ENCODE measurements at places on chromosomes 16 and 17. TPM values are rescaled to one million over a fixed set of nuclear protein-coding genes. Genes with fewer than 3 reads are reported as not detected.

DNA sequence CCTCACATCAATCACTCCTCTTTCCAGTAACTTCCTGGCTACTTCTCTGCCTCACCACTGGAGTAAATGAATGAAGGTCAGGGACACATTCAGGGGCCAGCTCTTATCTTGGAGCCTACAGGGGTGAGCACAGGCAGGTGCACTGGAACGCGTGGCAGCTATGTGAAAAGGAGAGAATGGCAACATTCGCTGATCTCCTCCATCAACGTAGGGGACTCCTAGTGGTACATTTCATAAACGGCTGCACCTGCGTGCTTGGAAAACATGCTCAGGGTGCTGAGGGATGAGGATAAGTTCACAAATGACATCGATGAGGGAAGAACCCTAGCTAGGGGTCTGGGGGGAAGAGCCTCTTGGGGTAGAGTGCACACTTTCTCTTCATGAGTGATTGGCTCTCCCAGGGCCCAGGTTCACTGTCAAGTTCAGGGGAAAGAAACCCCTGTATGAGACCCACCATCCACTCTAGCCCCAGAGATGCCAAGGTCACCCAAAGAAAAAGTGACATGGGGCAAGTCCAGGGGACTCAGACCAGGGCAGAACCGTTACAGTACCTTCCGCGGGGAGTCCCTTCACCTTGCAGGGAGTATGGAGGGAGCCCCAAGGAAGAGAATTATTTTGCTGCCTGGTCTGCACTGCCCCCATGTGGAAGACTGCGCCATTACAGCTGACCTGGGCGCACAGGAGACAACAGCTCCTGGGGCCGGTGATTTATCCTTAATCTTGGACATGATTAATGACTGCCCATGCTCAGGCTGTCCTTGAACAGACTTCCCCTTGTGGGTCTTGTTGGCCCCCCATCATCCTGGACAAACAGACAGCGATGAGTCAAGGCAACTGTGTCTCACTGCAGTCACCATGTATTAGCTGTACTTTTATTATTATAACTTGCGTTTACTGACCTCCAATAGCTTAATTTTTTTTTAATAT is 30.1 kb downstream of the VAC14 start:
- no peaks in the 10 kb centered on the region for H3K27me3 ChIP-seq
- H3K4me3 ChIP-seq = no peak overlapping the region
- H3K27ac ChIP-seq = no peak overlapping the region
- peaks cover 2% of the 10 kb centered on the region for H3K4me1 ChIP-seq

DNA sequence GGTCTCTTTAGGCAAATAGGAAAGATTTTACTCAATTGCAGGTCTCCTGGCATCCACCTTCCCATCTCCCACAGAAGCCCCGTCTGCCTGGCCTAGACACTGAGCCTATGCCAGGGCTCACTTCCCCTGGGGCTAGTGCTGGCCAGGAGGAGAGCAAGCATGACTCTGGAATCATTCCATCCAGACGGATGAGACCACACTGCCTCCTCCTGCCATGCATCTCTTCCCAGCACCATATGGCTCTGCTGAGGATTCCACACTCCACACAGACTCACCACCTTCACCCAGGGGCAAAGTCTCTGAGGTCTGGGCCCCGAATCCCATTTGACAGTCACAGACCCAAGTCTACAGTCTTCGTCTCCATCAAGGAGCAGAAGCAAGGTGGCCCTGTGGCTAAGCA is 346.5 kb downstream of the C16orf95 start:
- H3K27ac ChIP-seq = no peak overlapping the region
- no peaks in the 10 kb centered on the region for H3K36me3 ChIP-seq
- H3K4me3 ChIP-seq = no peak overlapping the region
- no peak for DNase-seq

DNA sequence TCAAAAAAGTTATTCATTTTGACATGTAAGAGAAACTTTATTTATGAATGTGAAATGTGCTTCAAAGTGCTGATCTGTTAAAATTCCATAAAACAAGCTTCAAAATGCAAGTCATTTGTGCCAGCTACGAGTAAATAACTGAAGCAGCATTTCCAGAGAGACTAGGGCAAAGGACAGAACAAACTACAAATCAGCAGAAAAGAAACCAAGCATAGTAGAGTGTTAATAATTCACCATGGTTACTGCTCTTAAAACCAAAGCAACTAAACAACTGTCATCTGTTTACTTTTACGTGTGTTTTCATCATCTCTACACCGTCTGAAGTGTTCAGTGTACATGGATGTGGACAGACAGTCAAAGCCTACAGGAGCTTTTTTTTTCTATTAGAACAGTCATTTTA is 1.6 kb upstream of the ASPA start:
- DNase-seq = no peak
- no peak overlapping the region for H3K4me3 ChIP-seq
- peaks cover 4% of the 10 kb centered on the region for H3K36me3 ChIP-seq
- peaks cover 4% of the 10 kb centered on the region for H3K4me1 ChIP-seq

- H3K4me3 ChIP-seq = peak overlapping the region; percentile 71
- DNase-seq = no peak
- peaks cover 30% of the 10 kb centered on the region for H3K4me1 ChIP-seq
- H3K27me3 ChIP-seq = peaks cover 63% of the 10 kb centered on the region
- peaks cover 5% of the 10 kb centered on the region for H3K36me3 ChIP-seq
- peak overlapping the region; percentile 93 for H3K27ac ChIP-seq
These were observed 3.5 kb downstream of the TBX2 start for GRCh38 chr17:61402978-61403800.

GRCh38 chr16:69566981-69567680 is 1.4 kb downstream of the NFAT5 start:
- peaks cover 35% of the 10 kb centered on the region for H3K4me1 ChIP-seq
- peak overlapping the region; percentile 99 for H3K27ac ChIP-seq
- H3K36me3 ChIP-seq = peaks cover 4% of the 10 kb centered on the region
- DNase-seq = no peak
- no peaks in the 10 kb centered on the region for H3K27me3 ChIP-seq

Gene MAP2K6
- total RNA-seq = 21.2 TPM

GRCh38 chr17:61511480-61512182 is 59.4 kb downstream of the TBX4 start:
- no peak overlapping the region for H3K4me3 ChIP-seq
- H3K36me3 ChIP-seq = no peaks in the 10 kb centered on the region
- H3K4me1 ChIP-seq = peaks cover 2% of the 10 kb centered on the region
- H3K27ac ChIP-seq = no peak overlapping the region

GRCh38 chr16:595094-595528 is 5.2 kb downstream of the RAB40C start:
- H3K27me3 ChIP-seq = no peaks in the 10 kb centered on the region
- H3K4me3 ChIP-seq = no peak overlapping the region
- DNase-seq = no peak

Gene KRTAP16-1
- 0.34 TPM for total RNA-seq

- H3K36me3 ChIP-seq = no peaks in the 10 kb centered on the region
- DNase-seq = no peak
- peaks cover 3% of the 10 kb centered on the region for H3K4me1 ChIP-seq
- no peak overlapping the region for H3K4me3 ChIP-seq
- H3K27me3 ChIP-seq = no peaks in the 10 kb centered on the region
These were observed 9.7 kb downstream of the GAA start for GRCh38 chr17:80110927-80111701.

DNA sequence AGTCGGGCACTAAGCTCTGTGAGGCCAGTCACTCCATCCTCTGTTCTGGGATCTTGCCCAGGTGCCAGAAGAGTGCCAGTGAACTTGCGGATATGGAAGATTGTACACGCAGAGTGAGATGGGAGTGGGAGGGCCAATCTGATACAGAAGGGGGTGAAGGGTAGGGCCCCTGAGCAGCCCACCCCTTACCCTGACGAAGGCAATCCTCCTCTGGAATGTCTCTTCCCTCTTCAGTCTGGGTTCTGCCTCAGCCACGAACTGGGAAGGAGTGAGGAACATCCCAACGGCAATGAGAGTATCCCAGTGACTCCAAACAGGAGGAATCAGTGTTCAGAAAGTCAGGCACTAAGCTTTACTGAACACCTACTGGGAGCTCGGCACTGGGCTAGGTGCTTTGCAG is 11.9 kb upstream of the PIK3R6 start:
- no peak for DNase-seq
- no peaks in the 10 kb centered on the region for H3K27me3 ChIP-seq

Gene RGS9
- 1.7 TPM for total RNA-seq

- peaks cover 25% of the 10 kb centered on the region for H3K27me3 ChIP-seq
- no peak for DNase-seq
- no peak overlapping the region for H3K27ac ChIP-seq
- no peaks in the 10 kb centered on the region for H3K36me3 ChIP-seq
- peaks cover 3% of the 10 kb centered on the region for H3K4me1 ChIP-seq
These were observed 4.1 kb upstream of the SSTR5 start for GRCh38 chr16:1068451-1068850.

Gene SPECC1
- 10.3 TPM for total RNA-seq

DNA sequence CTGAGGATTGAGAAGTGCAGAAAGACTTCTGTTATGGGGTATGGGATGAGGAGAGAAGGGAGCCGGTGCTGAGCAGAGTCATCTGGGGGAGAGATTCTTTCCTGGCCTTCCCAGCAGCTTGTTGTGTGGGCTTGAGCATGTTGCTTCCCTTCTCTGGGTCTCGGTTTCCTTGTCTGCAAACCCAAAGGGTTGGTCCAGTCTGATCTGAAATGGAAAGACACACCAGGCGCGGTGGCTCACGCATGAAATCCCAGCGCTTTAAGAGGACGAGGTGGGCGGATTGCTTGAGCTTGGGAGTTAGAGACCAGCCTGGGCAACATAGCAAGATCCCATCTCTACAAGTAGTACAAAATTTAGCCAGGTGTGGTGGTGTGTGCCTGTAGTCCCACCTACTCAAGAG is 6.0 kb downstream of the SOCS3 start:
- H3K27me3 ChIP-seq = no peaks in the 10 kb centered on the region
- peaks cover 45% of the 10 kb centered on the region for H3K4me1 ChIP-seq
- DNase-seq = no peak
- H3K4me3 ChIP-seq = peak overlapping the region; percentile 88
- H3K27ac ChIP-seq = peak overlapping the region; percentile 99
- H3K36me3 ChIP-seq = no peaks in the 10 kb centered on the region

DNA sequence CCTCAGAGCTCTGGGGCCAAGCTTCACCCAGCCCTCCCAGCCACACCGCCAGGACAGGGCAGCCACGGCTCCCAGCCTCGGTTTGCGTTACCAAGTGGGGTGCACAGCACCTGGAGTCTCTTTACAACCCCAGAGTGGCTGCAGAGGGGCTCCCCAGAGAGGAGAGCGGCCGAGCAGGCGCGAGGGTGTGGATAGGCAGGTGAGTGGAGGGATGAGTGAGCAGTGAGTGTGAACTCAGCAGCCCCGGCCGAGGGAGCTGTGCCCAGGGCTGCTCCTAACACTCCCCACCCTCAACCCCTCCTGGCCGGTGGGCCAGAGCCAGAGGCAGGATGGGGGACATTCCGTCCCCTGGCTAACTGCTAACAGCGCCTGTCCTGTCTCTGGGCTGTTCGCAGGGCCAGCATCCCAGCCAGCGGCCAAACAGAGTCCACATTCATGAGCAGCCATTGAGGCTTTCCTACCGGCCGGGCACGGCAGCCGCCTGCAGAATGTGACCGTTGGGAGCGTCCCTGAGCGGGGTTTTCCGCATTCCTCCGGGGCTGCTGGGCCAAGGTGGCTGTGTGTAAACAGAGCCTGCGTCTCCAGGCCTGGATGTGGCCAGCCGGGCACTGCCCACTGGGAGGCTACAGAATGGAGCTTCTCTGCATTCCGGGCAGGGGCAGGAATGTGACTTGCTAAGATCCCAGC is 5.3 kb downstream of the ZNF469 start:
- no peak for DNase-seq
- no peaks in the 10 kb centered on the region for H3K36me3 ChIP-seq
- H3K27me3 ChIP-seq = peaks cover 58% of the 10 kb centered on the region
- H3K27ac ChIP-seq = no peak overlapping the region
- peaks cover 7% of the 10 kb centered on the region for H3K4me1 ChIP-seq

DNA sequence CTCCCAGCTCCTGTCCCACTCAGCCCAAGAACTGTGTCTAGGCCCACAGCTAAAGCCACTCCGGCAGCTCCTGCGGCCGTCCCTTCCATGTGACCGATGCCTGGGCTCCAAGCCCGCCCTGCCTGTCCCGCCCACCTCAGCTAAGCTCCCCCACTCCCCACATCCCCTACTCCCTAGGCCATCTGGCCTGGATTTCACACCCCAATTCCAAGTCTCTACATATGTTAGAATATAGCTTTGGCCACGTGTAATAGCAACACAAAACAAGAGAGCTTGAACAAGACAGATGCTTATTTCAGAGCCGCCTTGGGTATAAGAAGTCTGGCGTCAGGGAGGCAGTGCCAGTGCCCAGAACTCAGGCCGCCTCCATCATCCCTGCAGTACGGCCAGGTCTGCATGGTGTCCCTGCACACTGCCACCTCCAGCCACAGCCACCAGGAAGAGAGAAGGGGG is 30.0 kb upstream of the USP22 start:
- peaks cover 13% of the 10 kb centered on the region for H3K27me3 ChIP-seq
- DNase-seq = no peak
- H3K4me3 ChIP-seq = no peak overlapping the region

DNA sequence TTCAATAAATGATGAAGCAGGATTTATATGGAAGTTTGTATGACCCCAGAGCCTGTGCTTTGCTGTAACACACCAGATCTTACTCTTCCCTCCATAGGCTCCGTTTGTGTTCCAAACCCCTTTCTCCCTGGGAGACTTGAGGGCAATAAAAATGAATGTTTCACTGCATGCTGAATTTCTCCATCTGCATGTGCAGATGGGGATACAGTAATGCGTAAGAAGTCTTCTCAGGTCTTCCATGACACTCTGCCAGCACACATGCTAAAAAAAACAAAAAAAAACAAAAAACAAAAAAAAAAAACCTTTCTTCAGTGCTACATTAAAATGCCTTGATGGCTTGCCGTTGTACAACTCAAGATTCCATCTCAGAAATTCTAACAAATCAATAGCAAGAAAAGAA is 170.2 kb upstream of the ANKFN1 start:
- no peak for DNase-seq
- H3K27ac ChIP-seq = no peak overlapping the region
- H3K27me3 ChIP-seq = peaks cover 4% of the 10 kb centered on the region
- no peak overlapping the region for H3K4me3 ChIP-seq
- no peaks in the 10 kb centered on the region for H3K36me3 ChIP-seq

GRCh38 chr17:17781591-17782496 is 54.9 kb downstream of the SREBF1 start:
- peak overlapping the region; percentile 9 for H3K27ac ChIP-seq
- peak; percentile 31 for DNase-seq
- H3K4me3 ChIP-seq = peak overlapping the region; percentile 91
- no peaks in the 10 kb centered on the region for H3K36me3 ChIP-seq
- no peaks in the 10 kb centered on the region for H3K27me3 ChIP-seq

Gene CEP131
- 8.2 TPM for total RNA-seq

Gene HIC1
- total RNA-seq = 8.1 TPM

DNA sequence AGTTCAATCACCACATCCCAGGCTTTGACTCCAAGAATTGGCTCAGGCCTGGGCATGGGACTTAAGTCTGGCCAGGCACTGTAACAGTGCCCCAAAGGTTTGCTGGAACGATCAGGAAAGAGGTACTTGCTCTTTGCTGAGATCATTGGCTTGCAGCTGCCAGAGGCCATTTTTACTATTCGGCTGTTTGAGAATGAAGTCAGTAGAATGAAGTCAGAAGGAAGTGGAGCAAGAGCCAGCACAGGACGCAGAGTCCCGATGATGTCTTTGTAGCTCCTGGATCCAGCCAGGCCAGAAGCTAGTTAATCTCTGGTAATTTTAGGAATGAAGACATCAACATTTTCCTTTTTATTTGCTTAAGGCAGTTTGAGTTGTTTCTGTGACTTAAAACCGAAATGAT is 195.5 kb downstream of the RAB11FIP4 start:
- peaks cover 6% of the 10 kb centered on the region for H3K4me1 ChIP-seq
- H3K27me3 ChIP-seq = peaks cover 3% of the 10 kb centered on the region
- H3K36me3 ChIP-seq = no peaks in the 10 kb centered on the region
- H3K4me3 ChIP-seq = no peak overlapping the region
- DNase-seq = no peak
- H3K27ac ChIP-seq = no peak overlapping the region

Gene ZG16
- not detected for total RNA-seq

- no peaks in the 10 kb centered on the region for H3K27me3 ChIP-seq
- no peak for DNase-seq
- H3K27ac ChIP-seq = no peak overlapping the region
- H3K36me3 ChIP-seq = peaks cover 20% of the 10 kb centered on the region
These were observed 87.4 kb downstream of the MSI2 start for GRCh38 chr17:57343717-57344116.

Gene EPN3
- total RNA-seq = not detected

Measured in T-helper 17 cell (primary cell).